ENCODE measurements at places on chromosomes 7 and 10.

GRCh38 chr7:102454468-102454867 is 10.2 kb downstream of the ALKBH4 start:
- DNase-seq, result no peak

GRCh38 chr10:101258179-101258885 is 29.1 kb upstream of the LBX1 start:
- DNase-seq, result no peak

DNA sequence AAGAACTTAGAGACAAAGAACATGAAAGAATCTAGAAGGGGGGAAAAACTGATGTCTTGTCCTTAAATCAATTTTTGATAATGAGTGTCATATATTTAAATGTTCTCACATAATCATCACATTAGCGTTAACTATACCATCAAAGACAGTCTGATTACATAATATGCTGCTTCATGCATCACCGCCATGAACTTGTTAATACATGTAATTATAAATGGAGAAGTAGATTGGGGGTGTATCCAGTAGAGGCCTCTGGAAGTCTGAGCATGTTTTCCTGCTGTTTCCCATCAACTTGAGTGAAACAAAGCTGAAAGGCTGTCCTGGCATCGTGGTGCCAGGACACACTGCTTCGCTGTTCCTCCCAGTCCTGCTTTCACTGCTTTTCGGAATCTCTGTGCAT is 48.2 kb downstream of the PRLHR start:
- DNase-seq, result no peak

DNA sequence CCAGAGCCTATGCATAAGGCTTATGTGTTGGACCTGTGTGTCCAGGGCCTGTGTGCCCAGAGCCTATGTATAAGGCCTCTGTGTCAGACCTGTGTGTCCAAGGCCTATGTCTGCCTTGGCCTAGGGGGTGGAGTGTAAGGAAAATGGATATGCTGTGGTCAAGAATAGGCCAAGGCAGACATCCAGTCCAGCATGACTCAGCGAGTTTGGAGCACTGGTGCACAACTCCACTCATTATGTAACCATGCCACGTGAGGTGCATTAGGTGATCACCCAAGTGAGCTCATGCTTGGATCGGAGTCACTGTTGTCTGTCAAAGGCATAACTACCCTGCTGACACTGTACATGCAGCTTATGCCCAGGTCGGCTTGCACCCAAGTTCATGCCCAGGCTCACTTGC is 238.9 kb downstream of the CACNA2D1 start:
- peak; percentile 36 for DNase-seq

DNA sequence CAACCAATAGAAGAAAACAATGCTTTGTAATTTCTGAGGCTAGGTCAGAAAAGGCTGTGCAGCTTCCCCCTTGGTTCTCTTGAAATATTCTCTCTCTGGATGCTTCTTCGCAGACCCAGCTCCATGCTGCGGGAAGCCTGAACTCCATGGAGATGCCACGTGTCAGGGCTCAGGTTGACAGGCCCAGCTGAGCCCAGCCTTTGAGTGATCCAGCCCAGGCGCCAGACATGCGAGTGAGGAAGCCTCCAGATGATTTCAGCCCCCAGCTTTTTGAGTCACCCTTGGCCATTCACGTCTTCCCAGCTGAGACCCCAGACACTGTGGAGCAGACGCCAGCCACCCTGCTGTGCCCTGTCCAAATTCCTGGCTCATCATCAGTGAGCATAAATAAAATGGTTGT is 378.4 kb upstream of the NRP1 start:
- DNase-seq, result no peak

GRCh38 chr10:73887294-73888039 is 13.1 kb upstream of the CAMK2G start:
- peak; percentile 95 for DNase-seq

DNA sequence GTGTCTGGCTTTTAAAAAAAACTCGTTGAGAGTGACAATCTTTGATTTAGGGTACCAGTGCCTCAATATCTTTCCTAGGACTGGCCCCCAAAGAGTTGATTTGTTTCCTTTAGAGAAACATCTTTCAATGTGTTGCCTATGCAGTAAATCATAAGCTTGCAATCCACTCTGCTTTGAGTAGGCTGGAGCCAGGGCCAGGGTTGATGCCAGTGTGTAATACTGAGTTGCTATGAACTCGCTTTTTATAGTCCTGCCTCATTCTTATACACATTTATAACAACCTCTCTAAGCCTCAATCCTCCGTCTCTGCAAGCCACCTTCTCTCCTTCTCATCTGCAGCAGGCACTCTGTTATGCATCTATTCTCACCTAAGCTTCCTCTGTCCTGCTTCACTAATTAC is 674.9 kb upstream of the POM121L12 start:
- DNase-seq, result no peak

- DNase-seq, result peak; percentile 56
Observed at GRCh38 chr10:68900427-68901104, 549 bp upstream of the DDX50 start.

GRCh38 chr7:27116031-27116961 is 13.8 kb upstream of the HOXA2 start:
- no peak for DNase-seq

GRCh38 chr7:20578257-20578771 is 37.2 kb upstream of the ABCB5 start:
- no peak for DNase-seq

- peak; percentile 39 for DNase-seq
Observed at GRCh38 chr7:25795824-25796235, 356.2 kb upstream of the NFE2L3 start.

GRCh38 chr10:104327745-104328645 is 10.3 kb downstream of the ITPRIP start:
- DNase-seq, result peak; percentile 82

DNA sequence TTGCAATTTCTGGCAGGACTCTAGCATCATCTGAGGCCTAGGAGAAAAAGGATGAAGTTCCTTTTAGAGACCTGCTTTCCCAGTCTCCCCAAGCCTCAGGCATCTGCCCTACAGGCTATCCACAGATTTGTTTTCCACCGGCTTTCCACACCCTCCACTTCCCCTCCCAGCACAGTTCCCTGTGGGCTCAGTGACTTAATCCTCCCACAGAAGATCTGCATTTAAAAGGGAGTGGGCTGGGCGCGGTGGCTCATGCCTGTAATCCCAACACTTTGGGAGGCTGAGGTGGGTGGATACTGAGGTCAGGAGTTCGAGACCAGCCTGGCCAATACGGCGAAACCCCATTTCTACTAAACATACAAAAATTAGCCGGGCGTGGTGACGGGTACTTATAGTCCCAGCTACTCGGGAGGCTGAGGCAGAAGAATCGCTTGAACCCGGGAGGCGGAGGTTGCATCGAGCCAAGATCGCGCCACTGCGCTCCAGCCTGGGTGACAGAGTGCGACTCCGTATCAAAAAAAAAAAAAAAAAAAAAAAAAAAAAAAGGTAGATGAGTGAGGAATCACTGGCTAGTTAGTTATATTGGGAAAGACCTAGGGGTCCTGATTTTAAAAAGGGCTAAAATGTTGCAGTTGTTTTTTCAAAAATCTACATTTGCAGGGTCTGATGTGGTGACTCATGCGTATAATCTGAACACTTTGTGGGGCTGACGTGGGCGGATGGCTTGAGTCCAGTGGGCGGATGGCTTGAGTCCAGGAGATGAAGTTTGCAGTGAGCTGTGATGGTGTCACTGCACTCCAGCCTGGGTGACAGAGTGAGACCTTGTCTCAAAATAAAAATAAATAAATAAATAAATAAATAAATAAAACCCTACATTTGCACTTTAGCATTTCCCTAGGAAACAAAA is 119.5 kb downstream of the BAMBI start:
- DNase-seq, result no peak

GRCh38 chr7:77812290-77812685 is 13.7 kb downstream of the PHTF2 start:
- peak; percentile 40 for DNase-seq

DNA sequence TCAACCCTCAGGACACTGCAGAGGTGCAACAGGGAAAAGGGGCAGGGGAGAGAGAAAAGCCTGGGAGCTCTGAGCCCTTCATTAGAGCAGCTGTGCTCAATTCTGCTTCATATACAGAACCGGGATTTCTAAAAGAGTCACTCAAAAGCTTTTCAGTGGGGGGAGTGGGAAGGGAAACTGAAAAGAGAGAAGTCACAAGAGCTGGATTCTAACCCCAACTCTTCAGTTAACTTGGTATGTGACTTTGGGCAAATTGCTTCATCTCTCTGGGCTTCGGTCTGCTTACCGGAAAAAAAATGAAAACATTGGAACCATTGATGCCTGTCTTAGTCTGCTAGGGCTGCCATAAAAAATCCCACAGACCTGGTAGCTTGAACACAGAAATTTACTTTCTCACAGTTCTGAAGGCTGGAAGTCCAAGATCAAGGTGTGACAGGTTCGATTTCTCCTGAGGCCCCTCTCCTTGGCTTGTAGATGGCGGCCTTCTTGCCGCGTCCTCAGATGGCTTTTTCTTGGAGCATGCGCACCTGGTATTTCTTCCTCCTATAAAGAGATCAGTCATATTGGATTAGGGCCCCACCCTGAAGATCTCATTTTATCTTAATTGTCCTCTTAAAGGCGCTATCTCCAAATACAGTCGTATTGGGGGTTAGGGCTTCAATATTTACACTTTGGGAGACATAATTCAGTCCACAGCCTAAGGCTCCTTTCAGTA is 118.3 kb upstream of the KMT2E start:
- no peak for DNase-seq

- no peak for DNase-seq
Observed at GRCh38 chr7:47331179-47331565, 250.7 kb downstream of the TNS3 start.

DNA sequence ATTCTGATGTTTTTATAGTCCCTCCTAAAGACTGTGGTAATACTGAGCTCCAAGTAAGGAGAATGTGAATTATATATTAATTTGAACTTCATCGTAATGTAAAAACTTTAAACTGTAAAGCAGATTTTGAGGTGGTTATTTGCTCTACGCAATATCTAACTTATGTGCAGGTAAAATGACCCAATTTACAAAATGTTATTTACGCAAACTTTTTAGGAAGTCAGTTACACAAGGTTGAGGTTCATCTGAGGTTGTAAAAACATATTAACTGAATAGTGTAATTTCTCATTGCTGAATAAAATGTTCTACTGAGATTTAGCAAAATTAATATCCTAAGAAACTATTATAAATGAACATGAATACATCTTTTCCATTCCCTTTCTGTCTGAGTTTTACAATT is 15.8 kb downstream of the GLCCI1 start:
- no peak for DNase-seq

GRCh38 chr7:46932306-46932675 is 649.6 kb downstream of the TNS3 start:
- no peak for DNase-seq

DNA sequence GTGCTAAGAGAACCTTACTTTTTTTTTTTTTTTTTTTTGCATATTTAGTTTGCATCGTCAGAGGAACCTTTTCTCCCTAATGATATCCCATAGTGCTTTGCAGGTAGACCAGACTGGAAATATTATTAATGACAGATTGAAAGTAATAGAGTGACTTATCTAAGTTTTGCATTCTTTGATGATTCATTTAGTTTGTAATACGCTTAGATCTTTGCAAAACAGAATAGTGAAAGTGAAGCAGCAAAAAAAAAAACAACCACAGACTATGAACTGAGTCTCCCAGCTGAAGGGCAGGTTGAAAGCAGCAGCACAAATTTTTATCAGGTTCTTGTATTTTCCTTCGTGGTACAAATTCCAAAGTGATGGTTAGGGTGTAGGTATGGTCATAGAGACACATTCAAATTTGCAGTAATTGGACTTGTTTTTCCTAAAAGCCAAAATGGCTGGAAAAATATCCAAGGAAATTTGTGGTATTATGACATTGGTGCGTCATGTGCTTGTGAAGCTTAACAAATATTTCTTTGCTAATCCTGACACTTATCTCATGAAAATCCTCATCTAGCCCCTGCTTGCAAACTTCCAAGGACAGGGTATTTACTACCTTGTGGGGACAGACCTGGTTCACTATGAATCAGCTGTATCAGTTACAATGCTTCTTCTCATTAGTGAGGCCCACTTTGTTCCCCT is 81.8 kb upstream of the CREB5 start:
- DNase-seq, result no peak

GRCh38 chr10:53357587-53357986 is 585.0 kb upstream of the MBL2 start:
- DNase-seq, result no peak

- no peak for DNase-seq
Observed at GRCh38 chr7:81430150-81430549, 339.7 kb downstream of the HGF start.

DNA sequence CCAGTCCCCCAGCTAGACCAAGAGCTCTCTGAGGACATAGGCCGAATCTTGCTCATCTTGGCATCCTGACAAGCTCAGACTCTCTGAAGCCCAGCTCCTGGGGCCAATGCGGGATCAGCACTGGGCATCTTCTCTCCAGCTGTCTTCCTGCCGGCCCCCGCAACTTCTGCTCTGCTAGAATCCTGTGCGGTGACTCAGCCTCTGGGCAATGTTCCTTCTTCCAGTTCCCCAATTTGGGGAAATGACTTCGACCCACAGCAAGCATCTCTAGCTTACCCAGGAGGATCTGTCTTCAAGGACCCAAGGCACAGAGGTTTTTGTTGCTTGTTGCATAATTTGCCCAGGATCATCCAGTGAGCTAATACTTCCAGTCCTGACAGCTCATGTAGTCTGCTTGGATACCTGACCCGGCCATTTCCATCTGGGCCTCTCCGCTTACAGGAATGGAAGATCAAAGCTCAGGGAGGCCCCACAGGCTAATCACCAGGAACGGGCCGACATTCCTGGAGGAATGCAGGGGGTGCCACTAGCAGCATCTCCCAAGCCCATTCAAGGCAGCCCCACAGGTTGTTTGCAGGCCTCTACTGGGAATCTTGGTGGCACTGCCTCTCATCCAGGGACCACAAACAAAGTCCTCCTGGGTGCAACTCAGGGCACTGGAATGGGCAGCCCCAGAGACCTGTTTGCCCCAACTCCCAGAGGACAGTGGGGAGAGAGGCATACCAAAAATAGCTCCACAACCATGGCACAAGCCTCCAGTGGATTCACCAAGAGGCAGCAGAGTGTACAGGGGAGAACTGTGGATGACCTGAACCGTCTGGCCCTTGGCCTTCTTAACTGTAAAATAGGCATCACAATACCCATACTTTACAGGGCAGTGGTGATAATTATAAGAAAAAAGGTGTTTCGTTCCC is 151.9 kb downstream of the NEURL1 start:
- peak; percentile 99 for DNase-seq

GRCh38 chr7:16762177-16762576 is 8.6 kb downstream of the TSPAN13 start:
- DNase-seq, result no peak

DNA sequence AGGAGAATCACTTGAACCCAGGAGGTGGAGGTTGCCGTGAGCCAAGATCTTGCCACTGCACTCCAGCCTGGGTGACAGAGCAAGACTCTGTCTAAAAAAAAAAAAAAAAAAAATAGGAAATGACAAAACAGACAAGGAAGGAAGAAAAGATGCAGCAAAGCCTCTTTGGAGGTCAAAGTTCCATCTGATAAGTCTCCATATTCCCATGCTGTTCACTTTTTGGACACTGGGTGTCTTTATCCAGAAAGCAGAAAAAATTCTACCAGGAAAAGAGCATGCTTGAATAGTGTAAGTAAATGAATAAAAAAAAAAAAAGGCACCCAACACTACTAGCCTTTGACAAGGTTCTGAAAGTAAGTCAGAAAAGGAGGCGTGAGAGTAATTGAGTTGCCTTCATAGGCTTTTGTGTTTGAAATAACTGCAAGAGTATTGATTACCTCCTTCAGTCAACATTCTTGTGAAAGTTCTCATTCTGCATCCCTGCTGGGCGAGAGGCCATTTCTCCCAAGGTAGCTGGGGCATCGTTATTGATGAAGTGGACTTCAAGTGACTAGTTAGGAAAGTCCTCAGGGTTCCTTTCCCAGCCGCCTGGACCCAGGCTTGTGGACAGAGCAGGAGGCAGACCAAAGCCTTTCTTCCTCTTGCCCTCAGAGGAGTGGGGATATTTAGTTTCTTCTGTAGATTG is 133.3 kb upstream of the KIF5B start:
- no peak for DNase-seq

All from foreskin fibroblast (primary cell).